OCI-M1 (cell line): ENCODE measurements at places on chromosomes 13 and 19.

GRCh38 chr13:91269237-91269636 is 78.2 kb upstream of the MIR17HG start:
- no peak for DNase-seq

- no peak for DNase-seq
Measured at GRCh38 chr19:48443731-48444128, 2.1 kb upstream of the GRWD1 start.

DNA sequence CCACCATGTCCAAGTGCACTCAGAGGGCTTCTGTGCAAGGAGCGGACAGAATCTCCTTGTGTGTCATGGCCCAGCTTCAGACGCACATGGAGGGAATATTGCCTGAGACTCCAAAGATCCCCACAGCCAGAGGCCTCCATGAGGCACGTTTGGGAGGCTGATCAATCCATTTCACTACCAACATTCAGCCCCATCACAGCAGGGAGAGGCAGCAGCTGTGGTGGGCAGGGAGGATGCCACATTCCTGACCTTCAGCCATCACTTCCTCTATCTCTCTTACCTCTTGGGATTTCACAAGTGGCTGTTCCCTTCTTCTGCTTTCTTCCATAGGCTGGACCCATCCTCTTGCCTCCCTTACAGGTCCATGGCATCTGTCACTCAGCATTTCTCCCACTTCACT is 82.4 kb upstream of the MBNL2 start:
- no peak for DNase-seq

DNA sequence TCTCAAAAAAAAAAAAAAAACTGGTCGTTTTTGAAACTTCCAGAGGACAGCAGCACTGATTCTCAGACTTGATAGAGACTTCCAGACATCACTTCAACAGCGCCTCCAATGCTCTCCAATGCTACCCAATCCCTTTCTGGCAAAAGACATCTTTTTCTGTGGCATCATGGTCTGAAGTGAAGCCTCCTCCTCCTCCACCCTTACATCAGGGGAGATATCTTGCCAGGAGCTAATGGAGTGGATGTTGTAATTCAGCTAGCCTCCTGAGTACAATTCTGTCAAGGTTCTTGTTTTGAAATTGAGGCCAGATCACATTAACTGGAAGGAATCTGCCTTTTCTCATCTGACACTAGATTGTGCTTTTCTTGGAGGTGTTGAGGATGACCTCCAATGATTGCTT is 24.2 kb downstream of the FXYD5 start:
- DNase-seq = no peak

DNA sequence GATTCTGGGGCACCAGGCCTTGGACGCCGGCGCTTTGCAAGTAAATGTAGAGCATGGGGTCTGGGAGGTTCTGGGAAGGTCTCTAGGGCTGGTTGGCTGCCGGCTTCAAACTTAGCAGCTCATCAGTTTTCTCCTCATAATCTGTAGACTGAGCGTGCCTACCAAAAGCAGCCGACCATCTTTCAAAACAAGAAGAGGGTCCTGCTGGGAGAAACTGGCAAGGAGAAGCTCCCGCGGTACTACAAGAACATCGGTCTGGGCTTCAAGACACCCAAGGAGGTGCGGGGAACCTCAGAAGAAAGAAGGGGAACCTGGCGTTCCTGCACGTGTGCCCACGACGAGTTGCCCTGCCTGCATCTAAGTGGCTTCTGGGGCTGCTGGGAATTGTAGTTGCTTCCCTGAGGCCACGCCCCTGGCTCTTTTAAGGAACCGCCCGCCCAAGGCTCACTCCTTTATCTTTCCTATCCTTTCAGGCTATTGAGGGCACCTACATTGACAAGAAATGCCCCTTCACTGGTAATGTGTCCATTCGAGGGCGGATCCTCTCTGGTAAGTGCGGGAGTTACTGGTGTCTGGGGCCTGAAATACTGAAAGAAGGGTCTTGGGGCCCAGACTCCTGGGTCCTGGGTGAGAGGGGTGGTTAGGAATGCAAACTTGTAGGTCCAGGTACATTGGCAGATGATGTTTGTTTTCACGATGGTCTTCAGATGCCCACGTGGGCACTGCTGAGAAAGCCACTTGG is 984 bp downstream of the RPS11 start:
- DNase-seq = peak; percentile 93

DNA sequence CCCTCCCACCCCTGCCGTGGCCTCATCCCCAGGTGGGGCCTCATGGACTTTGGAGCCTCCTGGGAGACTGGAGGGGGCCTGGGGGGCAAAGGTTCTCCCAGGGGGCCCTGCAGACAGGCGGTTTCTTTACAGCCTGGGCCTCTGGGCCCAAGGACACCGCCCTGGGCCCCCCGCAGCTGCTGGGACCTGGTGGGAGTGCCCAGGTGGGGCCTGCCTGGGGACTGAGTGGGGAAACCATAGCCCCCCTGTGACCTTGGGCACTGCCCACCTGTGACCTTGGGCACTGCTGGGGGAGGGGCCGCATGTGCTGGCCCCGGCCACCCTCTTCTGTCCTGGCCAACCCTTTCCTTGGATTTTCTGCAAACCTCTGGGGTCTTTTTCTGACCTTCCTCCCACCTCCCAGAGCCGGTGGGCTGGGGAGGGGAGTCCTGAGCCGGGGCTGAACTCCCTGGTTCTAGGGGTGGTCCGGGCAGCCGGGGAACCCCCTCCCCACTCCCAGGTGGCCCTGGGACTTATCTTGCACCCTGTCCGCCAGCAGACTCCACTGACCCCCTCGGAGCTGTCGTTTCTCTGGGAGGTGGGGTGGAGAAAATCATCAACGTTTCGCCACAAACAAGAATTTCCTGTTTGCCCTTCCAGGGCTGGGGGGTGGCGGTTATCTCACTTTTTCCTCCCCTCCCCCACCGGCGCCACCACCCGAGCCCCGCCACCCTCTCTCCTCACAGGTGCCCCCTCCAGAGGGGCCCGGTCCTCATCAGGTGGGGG is 27.0 kb downstream of the ARID3A start:
- DNase-seq = no peak

DNA sequence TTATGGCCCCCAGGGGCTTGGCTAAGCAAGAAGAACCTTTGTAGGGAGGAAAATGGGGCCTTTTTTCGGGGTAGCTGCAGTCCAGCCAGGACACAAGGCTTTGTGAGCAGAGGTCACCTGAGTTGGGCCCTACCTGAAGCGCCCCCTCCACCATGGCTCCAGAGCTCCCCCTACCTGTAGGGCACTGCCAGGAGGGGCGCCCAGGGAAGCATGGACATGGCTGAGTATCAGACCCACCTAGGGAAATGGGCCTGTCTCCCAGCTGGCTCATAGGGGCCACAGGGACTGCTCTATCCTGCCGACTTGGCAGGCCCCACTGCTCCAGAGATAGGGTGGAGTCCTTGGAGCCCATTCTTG is 9.0 kb upstream of the CEBPA start:
- peak; percentile 4 for DNase-seq

DNA sequence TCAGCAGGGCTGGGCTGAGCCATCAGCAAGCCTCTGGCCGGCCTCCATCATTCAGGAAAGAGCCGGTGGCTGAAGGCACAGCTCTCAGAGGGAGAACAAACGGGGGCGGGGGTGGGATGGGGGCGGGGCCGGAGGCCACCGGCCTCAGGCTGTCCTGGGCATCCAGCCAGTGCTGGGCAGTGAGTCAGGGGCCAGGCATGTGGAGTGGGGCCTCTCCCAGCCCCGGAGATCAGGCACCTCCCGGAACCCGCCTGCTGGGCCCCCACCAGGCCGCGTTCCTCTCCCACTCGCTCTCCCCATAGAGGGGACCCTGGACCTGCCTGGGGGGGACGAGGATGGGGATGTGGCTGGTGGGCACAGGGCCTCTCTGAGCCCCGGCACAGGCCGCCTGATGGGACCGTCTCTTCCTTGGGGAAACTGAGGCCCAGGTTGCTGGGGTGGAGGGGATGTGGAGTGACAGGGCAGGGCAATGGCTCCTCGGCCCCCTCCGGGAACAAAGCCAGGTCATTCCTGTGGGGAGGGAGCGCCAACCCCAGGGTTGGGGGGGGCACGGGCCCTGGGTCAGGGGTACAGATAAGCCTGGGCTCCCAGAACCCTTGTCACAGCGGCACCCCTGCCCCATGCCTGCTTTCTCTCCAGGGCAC is 12.9 kb downstream of the SPC24 start:
- peak; percentile 69 for DNase-seq
